ENCODE measurements at places on chromosomes 6 and 20.

DNA sequence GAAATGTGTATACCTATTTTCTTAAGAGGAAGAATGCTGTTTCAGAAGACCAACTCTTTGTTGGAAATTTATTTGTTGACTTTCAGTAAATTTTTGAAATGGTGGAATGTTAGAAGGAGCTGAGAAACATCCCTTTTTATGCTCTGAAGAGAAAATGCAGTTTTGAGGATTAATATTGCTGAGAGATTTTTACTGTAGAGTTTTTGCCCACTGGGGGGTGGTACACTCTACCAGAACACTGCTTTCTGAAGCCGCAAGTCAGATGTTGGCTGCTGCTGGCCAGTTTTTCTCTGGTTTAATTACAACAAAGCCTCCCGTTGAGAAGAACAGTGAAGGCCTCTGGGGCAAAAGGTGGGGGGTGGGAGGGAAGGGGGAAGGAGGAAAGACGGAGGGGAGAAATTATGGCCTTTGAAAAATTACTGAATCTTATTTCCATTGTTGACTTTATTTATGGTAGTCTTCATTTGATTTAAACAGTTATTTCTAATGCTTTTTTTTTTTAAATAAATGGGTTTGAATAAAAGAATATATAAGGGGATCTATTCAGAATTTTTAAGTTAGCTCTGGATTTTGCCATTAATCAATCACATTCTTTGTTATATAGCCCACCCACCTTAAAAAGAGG is 3.0 kb downstream of the FLRT3 start:
- no peak for DNase-seq

- no peak for DNase-seq
Measured at GRCh38 chr6:46788791-46789190, 4.4 kb upstream of the MEP1A start.

DNA sequence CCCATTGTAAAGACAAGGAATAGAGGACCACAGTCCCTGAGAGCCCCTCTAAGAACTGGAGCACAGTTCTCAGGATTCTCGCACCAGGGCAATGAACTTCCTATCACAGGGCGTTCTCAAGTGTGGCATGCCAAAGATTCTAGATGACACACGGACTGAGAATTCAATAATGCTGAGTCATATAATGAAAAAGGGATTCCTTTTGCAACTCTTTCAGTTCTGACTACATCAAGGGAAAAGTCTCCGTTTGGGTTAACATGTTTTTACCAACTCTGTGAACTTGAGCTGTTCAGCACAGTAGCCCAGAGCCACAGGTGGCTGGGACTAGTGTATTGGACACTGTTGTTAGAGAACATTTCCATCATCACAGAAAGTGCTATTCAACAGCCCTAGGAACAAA is 3.4 kb downstream of the MED20 start:
- DNase-seq, result no peak

GRCh38 chr6:105057160-105057559 is 100.3 kb downstream of the LIN28B start:
- no peak for DNase-seq

GRCh38 chr20:11936157-11936556 is 18.5 kb downstream of the BTBD3 start:
- DNase-seq, result peak; percentile 91

DNA sequence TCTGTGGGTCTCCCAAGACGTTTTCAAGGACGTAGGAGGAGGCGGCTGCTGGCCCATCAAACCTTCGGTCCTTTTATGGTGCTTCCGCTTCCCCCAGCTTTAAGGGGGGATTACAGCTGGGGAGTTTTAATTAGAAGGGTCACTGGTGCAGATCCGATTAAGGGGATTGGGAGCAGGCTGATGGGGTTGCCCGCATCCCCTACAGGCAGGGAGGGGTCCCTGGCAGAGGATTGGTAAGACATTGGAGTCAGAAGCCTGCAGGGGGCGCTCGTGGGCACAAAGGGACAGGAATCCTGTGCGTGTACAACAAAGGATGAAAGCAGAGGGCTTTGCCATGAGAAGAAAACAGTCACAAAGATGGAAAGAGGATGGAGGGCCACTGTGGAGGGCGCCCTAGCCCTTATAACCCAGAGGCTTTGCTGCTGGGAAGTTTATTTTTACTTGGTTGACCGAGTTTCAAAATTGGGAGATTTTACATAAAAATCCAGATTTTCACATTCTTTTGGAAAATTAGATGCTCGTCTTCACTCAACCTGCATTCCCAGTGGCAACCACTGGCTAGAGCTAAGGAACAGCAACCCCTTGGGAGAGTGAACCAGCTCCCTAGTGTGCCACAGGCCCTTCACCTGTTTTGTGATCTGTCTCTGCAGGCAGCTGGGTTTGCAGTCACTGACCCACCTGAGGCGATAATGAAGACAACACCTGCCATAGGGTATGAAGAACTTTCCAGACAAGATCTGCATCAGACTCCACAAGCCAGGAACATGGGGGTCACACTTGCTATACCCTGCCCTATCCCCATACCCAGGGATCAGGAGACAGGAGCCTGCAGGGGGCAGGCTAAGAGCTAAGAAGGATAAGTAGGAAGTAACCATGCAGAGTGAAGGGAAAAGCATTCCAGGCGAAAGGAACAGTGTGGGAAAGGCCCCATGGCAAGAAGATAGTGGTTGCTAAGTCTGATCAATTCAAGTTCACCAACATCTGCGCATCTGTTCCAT is 97.7 kb downstream of the KCNB1 start:
- DNase-seq, result peak; percentile 43

DNA sequence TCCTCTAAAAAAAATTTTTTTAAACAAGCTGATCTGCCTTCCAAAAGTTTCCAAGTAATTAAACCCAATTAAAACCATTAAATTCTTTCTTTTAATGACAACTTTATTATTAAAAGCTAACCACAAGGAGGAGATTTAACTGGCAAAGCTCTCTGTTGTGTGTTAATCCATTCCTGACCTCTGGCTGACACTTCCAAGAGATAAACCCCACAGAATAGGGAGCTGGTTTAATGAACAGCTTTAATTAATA is 230.8 kb downstream of the EYA2 start:
- no peak for DNase-seq

DNA sequence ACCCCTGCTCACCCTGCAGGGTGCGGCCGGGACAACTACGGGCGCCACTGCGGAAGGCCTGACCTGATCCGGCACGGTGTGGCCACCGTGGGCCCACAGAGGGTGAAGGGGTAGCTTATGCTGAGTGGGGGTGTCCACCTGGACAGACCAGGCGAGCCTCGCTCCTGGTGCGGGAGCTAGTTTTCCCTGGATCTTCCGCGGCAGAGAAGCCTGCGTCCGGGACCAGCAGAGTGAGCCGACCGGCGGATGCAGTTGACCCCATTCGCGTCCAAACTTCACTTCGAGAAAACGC is 38.2 kb downstream of the NCR2 start:
- DNase-seq, result no peak

DNA sequence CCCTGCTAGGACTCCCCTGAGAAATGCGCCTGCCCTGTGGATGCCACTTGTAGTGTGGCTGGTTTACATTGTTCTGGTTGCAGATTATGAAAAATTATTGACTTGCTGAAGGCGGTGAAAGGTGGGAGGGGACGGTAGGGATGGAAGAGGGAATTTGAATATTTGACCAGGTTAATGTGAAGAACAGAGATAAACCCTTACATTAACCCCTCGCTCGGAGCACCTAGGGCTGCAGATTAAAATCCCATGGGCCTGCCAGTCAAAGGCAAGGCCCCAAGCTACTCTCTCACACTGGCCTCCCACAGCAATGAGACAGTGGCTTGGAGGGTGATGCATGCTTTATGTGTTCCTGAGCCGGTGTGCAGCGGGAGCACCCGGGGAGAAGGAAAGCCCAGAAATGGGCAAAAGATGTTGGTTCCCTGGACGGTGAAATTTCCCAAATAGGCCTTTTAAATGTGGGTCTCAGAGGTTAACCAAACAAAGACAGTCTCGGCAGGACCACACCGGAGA is 2.5 kb downstream of the FOXF2 start:
- DNase-seq, result no peak

DNA sequence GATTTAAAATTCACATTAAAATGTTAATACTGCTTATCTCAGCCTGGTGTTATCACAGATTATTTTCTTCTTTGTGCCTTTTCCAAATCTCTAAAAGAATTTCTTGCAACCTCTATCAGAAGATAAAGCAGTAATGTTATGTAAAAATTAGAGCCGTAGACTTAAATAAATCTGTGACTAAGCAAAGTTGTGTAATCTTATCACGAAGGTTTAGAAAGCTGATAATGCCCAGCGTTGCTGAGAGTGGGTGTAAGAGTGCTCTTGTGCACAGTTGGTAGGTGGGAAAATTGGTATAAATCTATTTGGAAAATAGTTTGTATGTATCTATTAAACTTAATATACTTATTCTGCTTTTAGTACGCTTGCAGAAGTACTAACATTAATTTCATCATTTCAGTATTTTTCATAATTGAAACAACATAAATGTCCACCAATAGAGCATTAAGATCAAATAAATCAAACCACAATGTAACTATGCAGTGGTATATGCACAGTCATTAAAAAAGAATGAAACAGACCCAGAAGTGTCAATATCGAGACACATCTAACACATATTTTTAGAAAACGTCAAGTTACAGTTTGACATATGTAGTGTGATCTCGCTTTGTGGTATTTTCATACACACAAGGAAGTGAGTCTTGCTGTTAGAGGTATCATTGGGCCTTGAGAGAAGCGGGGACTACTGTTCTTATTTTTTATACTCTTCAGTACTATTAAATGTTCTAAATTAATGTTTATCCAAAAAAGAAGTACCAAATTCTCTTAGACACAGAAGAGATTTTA is 54.4 kb upstream of the PBOV1 start:
- DNase-seq, result no peak

GRCh38 chr20:48530957-48531356 is 296.8 kb downstream of the PREX1 start:
- no peak for DNase-seq

- no peak for DNase-seq
Measured at GRCh38 chr6:169184419-169184818, 69.2 kb downstream of the THBS2 start.

DNA sequence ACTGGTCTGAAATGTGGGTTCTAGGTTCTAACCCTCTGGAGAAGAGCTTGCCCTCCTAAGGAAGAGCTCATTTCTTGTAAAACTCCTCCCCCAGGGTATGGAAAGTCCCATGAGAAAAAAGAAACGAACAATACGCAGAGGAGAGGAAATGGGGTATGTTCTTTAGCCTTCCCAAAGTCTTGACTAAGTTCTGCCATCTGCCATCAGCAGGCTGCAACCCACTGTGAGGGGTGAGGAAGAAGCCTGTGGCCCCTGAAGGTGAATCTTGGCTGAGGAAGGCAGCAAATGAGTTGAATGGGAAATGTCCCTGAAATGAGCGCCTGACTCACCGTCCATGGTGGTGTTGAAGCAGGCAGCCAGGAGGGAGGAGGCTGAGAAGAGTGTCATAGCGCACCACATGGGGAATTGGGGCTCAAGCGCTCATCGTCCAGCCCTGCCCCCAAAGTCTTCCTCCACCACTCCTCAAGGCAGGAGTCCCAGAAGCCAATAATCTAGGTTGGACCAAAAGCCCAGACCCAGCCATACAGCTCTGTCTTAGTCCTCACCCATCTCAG is 10.4 kb upstream of the MATN4 start:
- DNase-seq, result no peak

- DNase-seq, result no peak
Measured at GRCh38 chr20:48049641-48050040, 264.4 kb upstream of the SULF2 start.

- DNase-seq, result no peak
Measured at GRCh38 chr6:147159536-147160374, 44.5 kb upstream of the STXBP5 start.

DNA sequence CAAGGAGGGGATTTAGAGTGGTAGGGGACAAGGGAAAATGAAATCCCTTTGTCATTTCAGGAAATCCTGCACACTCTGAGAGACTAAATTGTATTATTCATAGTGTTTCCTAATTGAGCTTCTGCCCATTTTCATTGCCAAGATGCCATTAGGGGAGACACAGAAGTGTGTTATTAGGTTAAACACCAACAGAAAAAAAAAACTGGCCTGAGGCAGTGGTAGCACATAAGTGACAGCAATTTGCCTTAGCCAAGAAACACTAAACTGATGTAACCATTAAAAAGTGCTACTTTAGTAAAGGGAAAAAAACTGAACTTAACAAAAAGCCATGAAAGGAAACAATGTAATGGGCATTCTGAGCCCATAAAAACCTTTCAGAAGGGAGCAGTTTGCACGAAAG is 270.5 kb upstream of the PLN start:
- no peak for DNase-seq

DNA sequence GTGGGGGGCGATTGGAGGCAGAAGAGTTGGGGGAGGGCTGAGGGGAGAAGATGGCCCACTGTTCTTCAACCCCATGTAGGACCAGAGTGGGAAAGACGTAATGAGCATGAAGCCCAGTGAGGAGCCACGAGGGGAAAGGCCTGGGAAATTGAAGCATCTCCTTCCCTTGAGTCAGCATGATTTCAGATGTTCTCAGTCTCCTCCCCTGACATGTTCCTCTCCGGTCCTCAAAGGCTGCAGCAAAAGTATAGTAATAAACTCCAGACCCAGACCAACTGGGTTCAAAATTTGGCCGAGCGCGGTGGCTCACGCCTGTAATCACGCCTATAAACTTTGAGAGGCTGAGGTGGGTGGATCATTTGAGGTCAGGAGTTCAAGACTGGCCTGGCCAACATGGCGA is 1.9 kb upstream of the NFKBIE start:
- DNase-seq, result no peak

DNA sequence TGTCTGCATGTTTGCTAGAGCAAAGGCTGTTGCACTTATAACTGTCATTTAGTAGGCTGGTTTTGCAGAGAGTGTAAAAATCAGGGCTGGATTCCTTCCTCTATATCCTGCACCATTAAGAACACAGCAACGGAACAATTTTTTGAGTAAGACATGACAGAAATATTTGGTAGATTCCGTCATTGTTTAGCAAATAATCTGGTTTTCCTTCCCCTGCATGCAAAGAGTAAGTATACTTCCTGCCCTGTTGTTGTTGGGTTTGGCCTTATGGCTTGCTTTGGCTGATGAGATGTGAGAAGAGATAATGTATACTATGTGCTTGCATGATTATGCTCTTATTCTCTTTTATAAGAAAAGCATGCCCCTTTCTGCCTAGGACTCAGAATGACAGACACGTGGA is 23.8 kb downstream of the MANEA start:
- no peak for DNase-seq

DNA sequence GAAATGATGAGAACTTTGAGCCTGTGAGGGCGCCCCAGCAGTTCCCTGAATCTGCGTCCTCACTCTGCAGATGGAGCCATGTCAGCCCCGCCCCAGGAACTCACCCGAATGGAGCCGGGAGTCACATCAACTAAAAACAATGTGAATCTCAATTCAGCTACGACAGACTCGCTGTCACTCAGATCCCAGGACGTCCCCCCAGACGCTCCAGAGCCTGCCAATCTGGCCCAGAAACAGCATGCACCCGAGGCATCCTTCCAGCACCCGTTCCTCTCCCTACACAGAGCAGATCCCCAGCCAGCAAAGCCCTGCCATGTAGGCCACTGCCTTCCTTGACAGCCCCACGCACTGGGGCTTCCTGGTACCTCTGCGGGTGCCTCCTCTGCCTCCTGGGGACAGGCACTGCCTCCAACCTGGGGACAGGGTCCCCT is 248.0 kb downstream of the TTLL2 start:
- no peak for DNase-seq

All from NCI-H774 (cell line).